Activated CD4-positive, alpha-beta memory T cell treated with anti-CD3 and anti-CD28 coated beads for 36 hours (primary cell): ENCODE measurements at places on chromosomes 1 and 21.

GRCh38 chr1:109559995-109560394, 11.6 kb downstream of the GNAI3 start:
- DNase-seq, result no peak

GRCh38 chr1:27883536-27883935, 11.2 kb downstream of the THEMIS2 start:
- no peak for DNase-seq

GRCh38 chr1:211639475-211640300, 35.7 kb downstream of the NEK2 start:
- DNase-seq, result no peak

DNA sequence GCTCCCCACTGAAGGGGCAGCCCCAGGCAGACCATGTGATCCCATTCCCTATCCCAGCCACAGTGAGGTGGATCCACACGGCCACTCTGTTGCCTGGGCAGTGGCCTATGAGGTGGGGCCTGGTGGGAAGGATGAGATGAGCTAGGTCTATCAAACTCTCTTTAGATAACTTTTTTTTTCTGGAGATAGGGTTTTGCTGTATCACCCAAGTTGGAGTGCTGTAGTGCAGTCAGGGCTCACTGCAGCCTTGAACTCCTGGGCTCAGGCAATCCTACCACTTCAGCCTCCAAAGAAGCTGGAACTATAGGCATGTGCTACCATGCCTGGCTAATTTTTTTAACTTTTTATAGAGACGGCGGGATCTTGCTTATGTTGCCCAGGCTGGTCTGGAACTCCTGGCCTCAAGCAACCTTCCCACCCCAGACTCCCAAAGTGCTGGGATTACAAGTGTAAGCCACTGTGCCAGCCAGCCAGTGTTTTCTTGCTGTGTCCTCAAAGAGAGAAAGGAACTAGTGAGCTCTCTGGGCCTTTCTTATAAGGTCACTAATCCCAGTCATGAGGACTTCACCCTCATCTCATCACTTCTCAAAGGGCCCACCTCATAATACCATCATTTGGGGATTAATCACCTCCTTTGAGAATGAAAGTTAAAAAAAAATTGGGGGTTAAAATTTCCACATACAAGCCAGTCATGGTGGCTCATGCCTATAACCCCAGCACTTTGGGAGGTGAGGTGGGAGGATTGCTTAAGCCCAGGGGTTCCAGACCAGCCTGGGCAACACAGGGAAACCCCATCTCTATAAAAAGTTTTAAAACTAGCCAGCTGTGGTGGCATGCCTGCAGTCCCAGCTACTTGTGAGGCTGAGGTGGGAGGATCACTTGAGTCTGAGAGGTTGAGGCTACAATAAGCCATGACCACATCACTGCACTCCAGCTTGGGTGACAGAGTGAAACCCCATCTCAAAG, 36.6 kb downstream of the H3-3A start:
- peak; percentile 18 for DNase-seq

GRCh38 chr1:232873931-232874330, 68.7 kb downstream of the MAP10 start:
- DNase-seq, result no peak
